ENCODE measurements at places on chromosomes 3 and 15.
A peak's percentile ranks its signal among the peaks of the same experiment; 100 is the strongest.

DNA sequence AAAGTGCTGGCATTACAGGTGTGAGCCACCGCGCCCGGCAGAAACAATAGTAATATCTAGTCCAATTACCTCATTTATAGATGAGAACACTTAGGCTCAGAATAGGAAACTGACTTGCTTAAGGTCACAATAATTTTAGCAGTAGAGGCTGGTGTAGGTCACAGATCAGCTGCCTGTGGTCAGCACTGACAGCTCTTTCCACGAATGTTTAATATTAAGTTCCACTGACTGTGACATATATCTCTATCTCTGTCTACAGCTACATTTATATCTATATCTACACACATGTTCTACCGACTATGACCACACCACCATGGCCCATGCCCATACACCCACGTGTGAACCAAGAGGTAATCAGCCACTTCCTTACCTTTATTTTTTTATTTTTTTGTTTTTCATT, 40.2 kb upstream of the DLG1 start:
- DNase-seq: no peak

GRCh38 chr15:94256511-94256910, 25.1 kb downstream of the MCTP2 start:
- DNase-seq: no peak

DNA sequence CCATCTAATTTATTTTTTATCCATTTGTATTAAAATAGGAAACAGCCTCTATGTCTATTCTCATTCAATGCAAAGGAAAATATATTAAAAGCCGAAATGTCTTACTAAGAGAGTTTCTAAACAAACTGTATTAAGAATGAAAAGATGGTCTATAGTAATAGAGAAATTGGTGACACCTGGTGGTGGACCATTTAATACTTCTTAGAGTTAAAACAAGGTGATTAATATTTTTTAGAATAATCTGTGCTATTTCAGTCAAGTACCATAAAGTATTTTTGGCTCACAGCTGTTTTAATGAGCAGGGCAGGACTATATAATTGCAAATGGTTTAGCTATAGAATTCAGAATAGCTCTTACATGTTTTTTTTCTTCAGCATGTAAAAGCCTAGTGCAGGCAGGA, 55.7 kb downstream of the SYNPR start:
- DNase-seq: peak; percentile 0

DNA sequence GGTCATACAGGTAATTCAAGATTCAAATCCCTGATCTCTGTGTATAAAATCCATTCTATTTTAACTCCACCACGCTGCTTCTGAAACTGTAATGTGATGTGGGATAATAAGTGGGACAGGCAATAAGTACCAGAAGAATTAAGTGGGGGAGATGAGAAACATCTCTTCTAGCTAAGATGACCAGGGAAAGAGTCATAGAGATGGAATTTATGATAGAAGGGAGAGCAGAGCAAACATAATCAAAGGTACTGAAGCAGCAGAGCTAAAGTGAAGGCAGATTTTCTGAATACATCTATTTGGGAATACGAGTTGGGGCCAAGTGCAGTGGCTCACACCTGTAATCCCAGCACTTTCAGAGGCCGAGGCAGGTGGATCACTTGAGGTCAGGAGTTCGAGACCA, 4.9 kb downstream of the MRPL47 start:
- DNase-seq: no peak

DNA sequence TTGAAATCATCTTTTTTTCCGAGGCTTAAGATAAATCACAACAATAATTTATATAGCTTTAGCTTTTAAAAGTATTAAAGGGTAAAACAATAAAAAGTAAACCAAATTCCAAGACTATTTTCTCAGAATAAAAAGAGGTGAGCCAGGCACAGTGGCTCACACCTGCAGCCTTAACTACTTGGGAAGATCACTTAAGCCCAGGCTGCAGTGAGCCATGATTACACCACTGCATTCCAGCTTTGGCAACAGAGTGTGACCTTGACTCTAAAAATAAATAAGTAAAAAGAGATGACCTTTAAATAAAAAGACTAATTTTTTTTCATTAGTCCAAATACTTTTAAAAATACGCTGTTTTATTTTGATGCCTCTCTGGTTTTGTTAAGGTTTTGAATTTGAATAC, 54.4 kb downstream of the C3orf80 start:
- no peak for DNase-seq

DNA sequence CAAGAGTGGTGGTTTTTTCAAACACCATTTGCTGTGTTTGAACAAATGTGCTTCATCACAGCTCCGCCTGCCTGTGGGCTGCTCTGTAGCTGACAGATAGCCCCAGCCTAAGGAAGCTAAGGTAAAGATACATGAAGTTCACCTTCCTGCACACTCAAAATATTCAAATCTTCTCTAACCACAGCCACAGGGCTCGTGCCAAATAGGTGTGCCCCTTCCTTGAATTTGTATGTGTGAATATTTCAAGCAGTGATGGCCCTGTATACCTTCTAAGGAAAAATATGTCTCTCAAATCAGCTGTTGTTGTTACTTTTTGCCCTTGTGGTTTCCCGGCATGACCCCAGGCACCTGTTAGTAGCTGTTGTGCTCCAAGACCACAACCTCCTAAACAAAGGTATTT, 92.8 kb downstream of the CCNL1 start:
- DNase-seq: no peak

GRCh38 chr3:192024751-192025150, 563.8 kb downstream of the PYDC2 start:
- DNase-seq: no peak

DNA sequence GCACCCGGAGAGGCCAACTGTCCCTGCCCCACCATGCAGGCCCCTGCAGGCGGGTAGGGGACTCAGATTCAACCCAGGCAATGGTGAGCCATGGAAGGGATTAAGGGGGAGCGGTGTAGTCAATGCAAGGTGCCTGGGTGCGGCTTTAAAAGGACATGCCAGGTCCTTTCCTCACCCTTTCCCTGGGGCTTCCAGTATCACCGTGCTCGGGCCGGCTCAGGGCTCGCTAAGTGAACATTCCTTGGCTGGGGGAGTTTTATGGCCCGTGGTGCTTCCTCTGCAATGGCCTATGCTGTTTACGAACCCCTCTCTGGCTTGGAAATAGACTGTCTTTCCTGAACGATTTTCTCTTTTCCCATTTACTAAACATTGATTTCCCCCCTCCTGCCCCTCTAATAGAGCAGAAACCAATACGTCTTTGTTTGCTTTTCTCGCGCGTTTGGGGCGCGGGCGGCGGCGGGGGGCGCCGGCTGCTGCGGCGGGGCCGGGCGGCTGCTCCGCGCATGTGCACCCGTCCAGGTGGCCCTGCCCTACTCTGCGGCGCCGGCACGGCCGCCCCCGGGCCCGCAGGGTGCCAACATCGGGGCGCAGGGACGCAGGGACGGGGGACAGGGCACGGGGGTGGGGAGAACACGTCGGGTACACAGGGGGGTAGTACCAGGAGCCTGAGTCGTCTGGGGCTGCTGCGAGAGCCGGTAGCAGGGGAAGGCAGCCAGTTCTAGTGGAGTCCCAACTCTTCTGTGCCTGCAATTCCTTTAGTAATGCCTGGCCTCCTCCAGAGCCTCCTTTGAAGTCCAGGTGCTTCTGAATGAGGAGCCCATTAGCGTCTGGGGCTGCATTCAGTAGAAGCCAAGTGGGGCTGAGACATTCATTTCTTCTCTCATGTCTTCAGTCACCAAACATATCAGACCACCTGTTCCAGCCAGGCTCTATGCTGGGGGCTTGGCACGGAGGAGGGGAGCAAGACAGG, 26.9 kb upstream of the CACNA2D2 start:
- DNase-seq: no peak

GRCh38 chr15:83190450-83190849, 17.2 kb downstream of the HDGFL3 start:
- no peak for DNase-seq

- DNase-seq: no peak
These were observed 177.1 kb upstream of the GALNT15 start for GRCh38 chr3:15997274-15997943.

DNA sequence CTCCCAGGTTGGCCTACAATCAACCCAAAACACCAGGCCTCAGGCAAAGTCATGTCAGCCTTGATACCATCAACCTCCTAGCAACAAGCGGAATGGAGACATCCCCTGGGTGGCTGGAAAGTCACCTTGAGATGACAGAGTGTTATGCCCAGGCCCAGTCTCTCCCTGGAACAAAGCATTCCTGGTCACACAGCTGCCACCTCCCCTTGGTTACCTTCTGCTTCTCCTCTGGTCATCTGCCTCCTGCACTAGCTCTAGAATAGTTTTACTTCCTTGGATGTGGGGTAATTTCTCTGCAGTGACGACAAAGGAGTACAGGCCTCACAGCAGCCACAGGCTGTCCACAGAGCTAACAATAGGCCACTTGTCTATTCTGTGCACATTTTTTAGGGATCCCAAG, 114.9 kb downstream of the RFTN1 start:
- DNase-seq: no peak

GRCh38 chr3:195179776-195180489, 91.0 kb downstream of the XXYLT1 start:
- peak; percentile 43 for DNase-seq

DNA sequence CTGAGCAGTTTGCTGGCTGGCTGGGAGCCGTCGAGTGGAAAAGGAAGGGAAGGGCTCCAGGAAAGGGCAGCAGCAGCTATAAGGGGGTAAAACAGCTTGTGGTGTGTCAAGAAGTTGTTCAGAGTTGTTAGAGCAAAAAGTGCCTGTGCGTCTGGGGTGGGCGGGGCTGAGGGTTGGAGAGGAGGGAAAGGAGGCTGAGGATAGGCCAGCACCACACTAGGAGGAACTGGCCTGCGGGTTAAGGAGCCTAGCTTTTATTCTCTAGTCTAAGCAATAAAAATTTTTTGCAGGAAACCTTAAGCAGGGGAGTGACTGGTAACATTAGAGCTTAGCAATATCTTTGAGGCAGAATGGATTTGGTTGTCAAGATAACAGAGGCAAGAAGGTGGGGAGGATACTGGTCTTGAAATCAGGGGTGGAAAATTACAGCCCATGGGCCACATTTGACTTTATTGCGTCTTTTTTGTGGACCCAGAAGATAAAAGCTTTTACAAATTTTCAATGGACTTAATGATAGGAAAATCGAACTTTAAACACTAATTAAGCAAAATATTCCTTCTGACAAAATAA, 134.5 kb upstream of the AADACL2 start:
- peak; percentile 3 for DNase-seq

GRCh38 chr15:70856884-70857561, 3.1 kb upstream of the LARP6 start:
- peak; percentile 75 for DNase-seq

GRCh38 chr3:172669021-172669420, 41.8 kb downstream of the NCEH1 start:
- no peak for DNase-seq

GRCh38 chr3:50303013-50303815, at the start of gene HYAL1:
Gene HYAL1 (minus strand): TSS chr3:50303574. CDS start chr3:50302956, 618 bp downstream.
- DNase-seq: no peak

- DNase-seq: no peak
These were observed 241.4 kb downstream of the PTPRG start for GRCh38 chr3:61802772-61803171.

DNA sequence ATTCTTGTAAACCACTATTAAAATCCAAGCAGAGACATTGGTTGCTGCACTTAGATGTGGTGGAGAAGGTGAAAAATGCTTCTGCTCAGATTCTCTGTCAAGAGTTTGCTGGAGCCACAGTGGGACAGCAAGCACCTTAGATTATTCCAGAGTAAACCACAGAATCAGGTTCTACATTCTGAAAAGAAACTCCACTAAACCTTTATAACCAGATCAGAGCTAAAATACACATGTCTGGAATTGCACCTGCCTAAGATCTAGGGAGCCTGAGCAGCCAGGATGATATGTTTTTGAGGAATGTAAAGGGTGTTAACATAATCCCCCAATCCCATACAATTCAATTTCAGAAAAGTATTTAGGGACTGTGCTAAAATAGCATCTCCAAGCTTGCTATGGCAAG, at the start of gene ZPLD1:
TSS of gene ZPLD1 (plus strand) at position 301 of the 400 bp plus-strand sequence. CDS start 3,473 bp downstream, outside the sequence.
- DNase-seq: no peak

DNA sequence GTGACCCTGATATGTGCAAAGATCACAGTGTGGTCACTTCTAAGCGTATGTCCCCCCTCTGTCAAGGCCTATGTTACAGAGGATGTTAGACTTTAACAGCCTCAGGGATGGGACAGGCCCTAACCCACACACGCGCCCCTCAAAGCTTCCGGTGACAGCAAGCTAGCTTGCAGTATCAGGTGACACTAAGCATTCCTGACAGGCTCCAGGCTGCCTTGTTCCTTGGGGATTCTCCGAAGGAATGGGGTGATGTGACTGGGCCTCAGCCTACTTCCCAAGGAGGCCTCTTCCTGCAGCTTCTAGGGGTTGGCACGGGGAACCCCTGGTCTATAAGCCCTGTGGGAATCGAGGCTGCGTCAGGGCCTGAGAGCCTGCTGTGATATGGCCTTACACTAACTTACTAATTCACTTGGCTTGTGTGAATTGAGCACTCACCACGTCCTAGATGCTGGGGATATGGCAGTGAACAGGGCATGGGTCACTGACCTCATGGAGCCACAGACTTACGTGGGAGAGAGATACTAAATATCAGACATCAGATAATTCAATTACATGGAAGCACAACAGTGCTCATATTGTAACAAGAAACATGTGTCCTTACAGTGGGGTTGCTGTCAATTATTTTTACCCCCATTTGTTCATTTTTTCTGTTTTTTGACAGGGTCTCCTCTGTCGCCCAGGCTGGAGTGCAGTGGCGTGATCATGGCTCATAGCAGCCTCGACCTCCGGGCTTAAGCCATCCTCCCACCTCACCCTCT, 11.4 kb upstream of the SPTBN5 start:
- no peak for DNase-seq

- no peak for DNase-seq
These were observed at the start of gene C3orf22 for GRCh38 chr3:126558336-126559071. Gene C3orf22 (minus strand): TSS chr3:126558932. CDS start chr3:126553390, 5,542 bp downstream.

DNA sequence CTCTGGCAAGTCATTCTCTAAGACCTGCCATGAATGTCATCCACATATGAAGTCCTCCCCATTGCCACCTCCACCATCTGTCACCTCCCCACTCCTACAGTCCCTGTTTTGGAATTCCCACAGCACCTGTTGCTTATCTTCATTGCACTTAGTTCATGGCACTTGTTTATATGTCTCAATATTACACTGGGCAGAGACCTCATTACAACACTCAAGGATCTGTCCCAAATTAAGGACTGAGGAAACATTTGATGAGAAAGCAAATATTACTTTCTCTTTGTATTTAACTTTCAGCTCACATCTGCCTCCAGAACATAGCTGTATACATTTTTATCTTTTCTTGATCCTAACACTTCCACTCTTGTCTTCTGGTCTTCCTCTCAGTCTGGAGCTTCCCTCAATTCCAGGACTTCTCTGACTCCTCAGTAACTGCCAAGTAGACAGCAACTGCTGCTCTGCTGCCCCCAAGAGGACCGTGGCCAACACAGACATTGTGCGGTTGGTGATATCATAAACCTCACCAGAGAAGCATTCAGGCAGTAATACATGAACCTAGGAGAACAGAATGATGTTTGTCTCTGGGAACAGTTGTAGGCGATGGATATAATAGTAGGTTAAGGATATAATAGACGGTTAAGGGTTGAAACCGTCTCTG, 45.0 kb upstream of the FGF12 start:
- no peak for DNase-seq

GRCh38 chr3:64080616-64081234, 57.4 kb upstream of the PSMD6 start:
- no peak for DNase-seq

- DNase-seq: no peak
These were observed 183.7 kb downstream of the FRMD5 start for GRCh38 chr15:44011238-44011854.

- no peak for DNase-seq
These were observed 13.8 kb downstream of the EXOSC7 start for GRCh38 chr3:44989636-44990373.

All from erythroblast (primary cell).